Activated CD4-positive, CD25-positive, alpha-beta regulatory T cell treated with anti-CD3 and anti-CD28 coated beads, Interleukin-2, amount 50 U/mL, for 16 hours (primary cell): ENCODE measurements at places on chromosomes 12 and 14.

DNA sequence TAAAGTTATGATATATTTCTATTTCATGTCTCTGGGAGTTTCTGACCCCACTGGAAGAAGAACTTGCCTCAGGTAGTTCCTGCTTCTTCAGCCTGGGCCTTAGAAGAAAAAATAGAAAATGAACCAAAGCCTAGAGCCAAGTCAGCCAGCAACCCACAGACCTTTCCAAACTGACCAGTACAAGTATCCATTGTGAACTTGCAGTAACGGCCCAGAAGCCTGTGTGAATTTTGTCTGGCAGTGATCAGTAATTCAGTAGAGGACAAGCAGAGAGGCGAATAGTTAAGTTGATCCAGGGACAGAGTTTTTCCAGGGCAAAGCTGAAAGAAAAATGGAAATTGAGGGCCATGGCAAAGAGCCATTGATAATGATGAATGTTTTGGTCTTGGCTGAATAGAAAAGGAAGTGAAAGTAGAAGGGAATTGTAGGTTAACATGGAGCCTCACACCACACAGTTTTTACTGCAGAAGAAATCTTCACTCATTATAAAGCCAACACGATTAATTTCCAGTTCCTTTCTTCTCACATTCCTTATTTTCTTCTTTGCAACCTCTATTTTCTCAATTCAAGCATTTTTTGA is 311.8 kb downstream of the BTG1 start:
- no peak for DNase-seq

DNA sequence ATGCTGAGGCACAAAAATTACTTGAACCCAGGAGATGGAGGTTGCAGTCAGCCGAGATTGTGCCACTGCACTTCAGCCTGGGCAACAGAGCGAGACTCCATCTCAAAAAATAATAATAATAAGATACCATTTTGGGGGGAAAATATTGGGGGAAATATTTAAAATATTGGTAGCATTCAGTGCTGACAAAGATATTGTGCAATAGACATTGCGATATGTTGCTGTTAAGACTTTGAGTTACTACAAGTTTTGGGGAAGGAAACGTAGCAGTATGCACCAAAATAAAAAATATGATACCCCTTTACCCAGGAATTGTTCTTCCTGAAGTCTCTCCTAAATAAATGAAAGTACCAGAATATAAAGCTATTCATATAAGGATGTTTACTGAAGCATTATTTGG is 37.7 kb upstream of the MYBPC1 start:
- no peak for DNase-seq

DNA sequence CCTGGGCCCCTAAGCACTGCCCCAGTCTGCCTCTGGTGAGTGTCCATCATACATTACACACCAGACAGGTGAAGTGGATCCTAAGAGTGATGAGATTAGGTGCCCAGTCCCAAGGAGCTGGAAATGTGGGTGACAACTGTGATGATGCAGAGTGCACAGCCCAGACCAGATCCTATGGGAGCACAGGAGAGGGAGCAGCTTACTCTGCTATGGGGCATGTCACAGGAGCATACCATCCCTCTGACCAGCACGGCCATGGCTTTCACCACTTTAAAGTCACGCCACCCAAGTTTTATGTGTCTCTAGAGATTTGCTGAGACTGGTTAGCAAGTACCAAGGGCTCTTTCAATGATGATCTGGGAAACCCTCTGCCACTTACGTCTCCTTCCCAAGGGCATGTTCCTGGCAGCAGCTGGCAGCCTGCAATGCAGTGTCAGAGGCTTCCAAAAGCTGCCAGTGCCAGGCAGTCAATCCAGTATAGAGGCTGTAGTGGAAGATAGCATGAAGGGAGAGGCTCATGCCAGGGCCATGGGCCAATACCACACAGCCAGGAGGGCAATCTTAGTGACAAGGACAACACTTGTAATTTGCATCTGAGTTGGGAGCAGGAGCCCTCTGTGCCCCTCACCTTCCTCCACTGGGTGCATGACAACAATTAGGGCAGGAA is 40.2 kb downstream of the STAB2 start:
- DNase-seq, result no peak

- DNase-seq, result no peak
Observed at GRCh38 chr14:91330856-91331255, 86.4 kb upstream of the GPR68 start.

DNA sequence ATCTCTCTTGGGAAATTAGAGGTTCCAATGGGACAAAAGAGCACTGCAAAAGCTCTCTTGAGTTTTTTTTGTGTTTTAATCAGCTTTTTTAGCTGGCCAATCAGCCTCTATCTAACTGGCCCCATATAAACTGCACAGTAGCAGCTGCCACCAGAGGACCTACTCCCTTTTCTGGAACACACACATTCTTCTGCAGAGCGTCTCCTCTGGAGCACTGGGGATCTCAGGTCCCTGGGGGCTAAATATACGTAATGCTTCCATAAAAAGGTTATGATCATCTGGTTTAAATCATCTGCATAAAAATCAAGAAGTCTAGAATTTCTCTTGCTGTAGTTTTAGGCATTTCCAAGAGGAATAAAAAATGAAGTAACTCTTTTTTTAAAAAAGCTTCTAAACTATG is 32.3 kb downstream of the TSPAN8 start:
- no peak for DNase-seq

GRCh38 chr12:64558754-64559153 is 51.5 kb upstream of the RASSF3 start:
- no peak for DNase-seq

DNA sequence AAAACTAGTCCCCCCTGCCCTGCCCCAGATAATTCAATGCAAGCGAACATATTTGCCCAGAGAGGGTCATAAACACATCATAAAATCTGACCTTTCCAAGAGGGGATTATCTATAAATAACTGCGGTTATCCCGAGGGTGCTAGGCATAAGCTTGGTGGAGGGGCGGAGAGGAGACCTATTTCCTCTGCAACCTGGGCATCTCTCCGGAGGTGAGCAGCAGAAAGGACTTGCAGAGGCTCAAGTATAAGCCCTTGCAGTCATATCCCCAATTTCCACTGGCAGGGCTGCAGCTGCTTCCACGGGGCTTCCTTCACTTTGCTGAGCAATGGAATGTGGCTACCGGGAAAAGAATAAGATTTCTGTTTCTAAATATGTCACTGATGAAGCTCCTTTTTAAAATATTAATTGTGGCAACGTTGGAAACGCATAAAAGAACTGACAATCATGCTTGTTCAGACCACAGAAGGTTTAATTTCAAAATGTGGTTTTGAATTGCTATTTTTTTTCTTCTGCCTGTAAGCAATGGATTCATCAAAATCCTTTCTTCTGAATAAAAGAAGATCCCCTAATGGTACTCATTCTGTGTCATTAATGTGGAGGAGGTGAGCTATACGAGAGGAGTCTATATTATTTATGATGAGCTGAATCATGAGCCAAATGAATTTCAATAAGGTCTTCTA is 268.9 kb upstream of the ATP2B1 start:
- no peak for DNase-seq

GRCh38 chr12:13208533-13209435 is 12.3 kb downstream of the EMP1 start:
- no peak for DNase-seq

DNA sequence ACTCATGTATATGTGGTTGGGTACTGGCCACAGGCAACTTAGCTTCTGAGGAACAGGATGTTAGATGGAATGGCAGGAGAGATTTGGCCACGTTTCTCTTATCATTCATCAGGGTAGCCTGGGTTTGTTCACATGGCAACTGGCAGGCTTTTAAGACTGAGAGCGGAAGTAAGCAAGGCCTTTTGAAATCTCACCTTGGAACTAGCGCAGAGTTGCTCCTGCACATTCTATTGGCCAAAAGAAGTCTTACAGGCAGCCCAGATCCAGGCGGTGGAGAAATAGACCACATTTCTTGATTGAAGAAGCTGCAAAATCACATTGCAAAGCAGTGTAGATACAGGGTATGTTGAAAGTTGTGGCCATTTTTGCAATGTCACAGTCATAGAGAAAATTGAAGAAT is 3.7 kb downstream of the CLEC4A start:
- no peak for DNase-seq

DNA sequence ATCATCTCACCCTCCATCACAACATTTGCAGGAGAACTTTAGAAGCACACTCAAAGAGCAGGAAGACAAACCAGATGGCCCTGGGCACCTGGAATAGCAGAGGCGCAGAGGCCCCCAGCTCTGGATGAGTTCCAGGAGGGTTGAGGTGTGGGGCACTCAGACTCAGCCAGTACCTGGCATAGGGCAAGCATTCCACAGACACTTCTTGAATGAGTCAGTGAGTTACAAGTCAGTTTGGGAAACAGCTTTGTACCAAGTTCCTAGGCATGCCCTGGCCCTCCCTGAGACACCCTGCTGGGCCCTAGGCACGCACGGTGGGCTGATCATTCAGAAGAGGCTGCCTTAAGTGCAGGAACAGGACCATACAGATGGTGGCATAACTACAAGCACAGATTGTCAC is 54.3 kb downstream of the MAP3K9 start:
- DNase-seq, result no peak

GRCh38 chr12:128905003-128905544 is 51.8 kb downstream of the GLT1D1 start:
- no peak for DNase-seq

DNA sequence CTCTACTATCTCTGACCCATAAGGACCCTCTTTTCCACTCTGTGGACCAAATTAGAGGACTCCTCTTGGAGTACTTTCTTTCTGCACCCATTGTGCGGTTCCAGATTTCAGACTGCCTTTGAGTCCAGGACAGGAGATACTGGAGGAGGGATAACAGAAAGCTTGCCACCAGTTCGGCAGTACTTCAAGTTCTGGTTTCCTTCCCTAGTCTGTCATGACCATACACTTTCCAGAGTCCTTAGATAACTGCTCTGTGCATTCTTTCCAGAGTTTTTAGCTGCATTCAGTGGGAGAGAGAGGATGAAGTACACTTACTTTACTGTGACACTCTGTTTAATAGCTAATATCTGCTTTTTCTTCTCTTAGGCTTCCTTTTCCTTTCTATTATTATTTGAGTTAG is 54.8 kb upstream of the OSBPL8 start:
- DNase-seq, result no peak

- no peak for DNase-seq
Observed at GRCh38 chr12:110733089-110733715, 9.5 kb downstream of the PPP1CC start.

DNA sequence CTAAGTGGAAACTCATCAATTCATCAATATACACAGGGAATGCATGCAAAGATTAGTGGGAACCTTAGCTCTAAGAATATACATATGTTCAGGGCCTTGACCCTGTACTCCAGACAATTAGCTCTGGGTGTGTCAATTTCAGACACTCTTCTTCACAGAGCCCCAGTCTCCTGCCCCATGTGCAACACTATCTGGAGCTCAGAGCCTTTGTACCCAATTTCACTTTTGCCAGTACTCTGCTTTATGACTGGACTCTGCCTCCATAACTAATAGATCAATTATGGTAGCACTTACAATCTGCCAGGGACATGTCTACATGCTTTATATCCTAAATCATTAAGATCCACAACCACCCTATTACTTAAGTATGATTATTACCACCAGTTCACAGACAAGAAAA is 152.5 kb upstream of the PLEKHG7 start:
- DNase-seq, result no peak

DNA sequence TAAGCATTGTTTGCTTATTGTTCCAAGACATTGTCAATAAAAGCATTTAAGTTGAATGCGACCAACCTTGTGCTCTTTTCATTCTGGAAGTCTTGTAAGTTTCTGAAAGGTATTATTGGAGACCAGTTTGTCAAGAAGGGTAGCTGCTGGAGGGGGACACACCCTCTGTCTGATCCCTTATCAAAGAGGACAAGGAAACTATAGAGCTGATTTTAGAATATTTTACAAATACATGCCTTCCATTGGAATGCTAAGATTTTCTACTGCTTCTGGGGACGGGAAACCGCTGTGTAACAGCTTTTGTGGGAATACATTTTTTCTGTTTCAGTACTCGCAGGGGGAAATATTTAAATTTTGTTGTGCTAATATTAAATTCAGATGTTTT is 3.5 kb downstream of the FOS start:
- no peak for DNase-seq

- DNase-seq, result no peak
Observed at GRCh38 chr14:41016213-41016612, 590.5 kb upstream of the LRFN5 start.

GRCh38 chr14:46581036-46581671 is 70.4 kb downstream of the RPL10L start:
- no peak for DNase-seq

- no peak for DNase-seq
Observed at GRCh38 chr12:85441741-85442140, 161.7 kb downstream of the ALX1 start.

GRCh38 chr12:25397001-25397400 is 146.3 kb upstream of the KRAS start:
- no peak for DNase-seq

- no peak for DNase-seq
Observed at GRCh38 chr12:110638796-110639195, 24.9 kb downstream of the TCTN1 start.
